ENCODE measurements at places on chromosomes 7 and 10. TPM values are rescaled to one million over a fixed set of nuclear protein-coding genes. Genes with fewer than 3 reads are reported as not detected.

ANKRD1 gene
- total RNA-seq, result 10.8 TPM

DNA sequence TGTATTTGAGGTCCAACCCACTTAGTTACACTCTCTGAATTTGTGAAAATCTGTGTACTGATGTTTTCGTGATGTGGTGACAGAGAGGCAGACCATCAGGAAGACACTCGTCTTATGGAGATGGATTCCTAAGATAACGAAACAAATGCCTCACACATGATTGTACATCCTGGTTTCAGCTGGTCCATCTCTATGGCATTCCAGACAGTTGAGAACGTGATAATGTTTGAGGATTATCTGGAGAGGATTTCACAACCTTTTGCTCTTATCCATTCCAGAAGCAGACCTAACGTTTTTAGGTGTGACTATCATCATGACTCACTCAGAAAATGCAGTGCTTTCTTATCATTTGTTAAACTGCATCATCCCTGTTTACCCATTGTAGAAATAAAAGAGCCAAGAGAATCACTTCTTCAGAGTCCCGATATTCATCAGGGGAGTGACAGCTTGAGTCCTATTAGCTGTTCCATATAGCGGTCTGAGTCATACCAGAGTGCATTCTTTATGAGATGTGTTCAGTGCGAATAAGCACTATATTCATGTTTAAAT, 74.5 kb downstream of the BMPER start:
- DNase-seq, result peak; percentile 99

DNA sequence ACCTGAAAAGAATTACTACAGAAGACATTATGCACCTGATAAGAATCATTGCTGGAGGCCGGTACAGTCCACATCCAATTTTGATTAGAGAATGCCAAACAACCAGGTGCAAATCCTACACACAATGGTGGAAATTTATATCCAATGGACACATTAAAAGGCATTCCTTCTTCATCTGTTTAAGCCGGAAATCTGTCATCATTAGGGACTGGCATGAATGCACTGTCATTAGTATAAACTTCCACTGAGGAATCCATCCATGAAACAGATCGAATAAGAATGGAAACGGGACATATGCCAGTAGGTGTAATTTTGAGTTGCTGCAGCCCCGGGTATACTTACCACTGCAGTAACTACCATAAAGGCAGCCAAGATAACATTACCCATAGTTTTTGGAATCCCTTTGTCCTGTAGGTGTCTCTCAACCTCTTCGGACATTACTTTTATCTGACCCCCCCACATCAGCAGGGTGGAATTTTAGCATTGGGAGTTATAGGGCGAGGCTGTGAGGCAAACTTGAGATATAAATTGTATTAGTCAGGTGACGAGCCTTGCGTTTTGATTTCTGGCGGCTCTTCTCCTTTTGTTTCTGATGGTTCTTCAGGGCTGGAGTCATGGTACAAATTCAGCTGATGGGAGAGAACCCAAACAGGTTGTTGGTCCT, 36.5 kb upstream of the AKR1C2 start:
- DNase-seq, result no peak

DNA sequence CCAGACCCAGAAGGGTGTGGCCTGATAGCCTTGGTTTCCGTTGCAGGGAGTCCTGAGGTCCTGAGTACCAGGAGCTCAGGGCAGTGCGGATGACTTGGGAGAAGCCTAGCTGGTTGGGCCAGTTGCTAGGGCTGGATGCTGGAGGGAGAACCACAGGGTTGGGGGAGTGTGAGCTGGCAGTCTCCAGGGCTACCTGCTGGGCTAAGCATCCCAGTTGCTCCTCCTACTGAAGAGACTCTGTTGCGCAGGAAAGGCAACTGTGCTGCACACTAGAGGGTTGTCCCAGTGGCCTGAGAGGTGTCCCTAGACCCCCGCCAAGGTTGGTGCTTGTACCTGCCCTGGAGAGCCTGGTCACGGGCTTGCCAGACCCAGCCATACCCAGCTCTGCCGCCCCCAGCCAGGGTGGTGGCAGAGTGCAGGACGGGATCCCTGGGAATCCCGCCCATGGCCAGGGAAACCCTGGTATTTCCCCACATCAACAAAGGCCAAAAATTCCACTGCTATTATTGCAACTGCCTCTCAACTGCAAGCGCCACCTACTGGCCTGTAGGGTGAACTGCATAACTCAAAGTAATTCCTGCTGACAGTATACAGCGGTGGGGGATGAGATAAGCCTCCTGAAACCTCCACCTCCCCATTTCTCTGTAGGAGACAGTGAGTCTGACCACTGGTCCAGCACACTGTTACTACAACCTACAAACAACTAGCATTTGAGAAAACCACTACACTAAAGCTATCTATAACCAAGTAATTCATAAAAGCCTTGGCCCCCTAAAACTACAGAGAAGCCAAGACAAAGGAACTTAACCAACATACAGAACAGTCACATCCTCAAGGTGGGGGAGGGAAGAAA, 67.6 kb upstream of the DDC start:
- DNase-seq, result peak; percentile 50

DNA sequence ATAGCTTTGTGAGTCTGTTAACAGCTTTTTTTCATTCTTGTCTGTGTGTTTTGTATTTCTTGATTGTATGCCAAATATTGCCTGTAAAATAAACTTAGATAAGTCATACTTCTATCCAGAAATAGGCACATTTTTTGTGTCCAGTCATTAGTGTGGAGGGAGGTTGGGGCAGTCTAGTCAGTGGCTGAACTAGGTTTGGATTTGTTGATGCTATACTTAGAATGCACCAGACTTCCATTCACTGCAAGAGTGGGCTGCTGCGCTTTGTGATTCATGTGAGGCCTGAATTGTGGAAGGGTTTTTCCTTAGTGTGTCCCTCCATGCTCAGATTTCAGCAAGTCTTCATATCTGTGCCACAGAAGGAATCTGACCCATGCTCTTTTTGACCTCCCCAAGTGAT, 50.0 kb downstream of the TRUB1 start:
- peak; percentile 92 for DNase-seq
